ENCODE measurements at places on chromosomes 4 and X. TPM values are rescaled to one million over a fixed set of nuclear protein-coding genes. Genes with fewer than 3 reads are reported as not detected.

DMP1 gene
- not detected for total RNA-seq

GPR82 gene
- total RNA-seq = 0.31 TPM

SH3TC1 gene
- total RNA-seq = 70.3 TPM

DNA sequence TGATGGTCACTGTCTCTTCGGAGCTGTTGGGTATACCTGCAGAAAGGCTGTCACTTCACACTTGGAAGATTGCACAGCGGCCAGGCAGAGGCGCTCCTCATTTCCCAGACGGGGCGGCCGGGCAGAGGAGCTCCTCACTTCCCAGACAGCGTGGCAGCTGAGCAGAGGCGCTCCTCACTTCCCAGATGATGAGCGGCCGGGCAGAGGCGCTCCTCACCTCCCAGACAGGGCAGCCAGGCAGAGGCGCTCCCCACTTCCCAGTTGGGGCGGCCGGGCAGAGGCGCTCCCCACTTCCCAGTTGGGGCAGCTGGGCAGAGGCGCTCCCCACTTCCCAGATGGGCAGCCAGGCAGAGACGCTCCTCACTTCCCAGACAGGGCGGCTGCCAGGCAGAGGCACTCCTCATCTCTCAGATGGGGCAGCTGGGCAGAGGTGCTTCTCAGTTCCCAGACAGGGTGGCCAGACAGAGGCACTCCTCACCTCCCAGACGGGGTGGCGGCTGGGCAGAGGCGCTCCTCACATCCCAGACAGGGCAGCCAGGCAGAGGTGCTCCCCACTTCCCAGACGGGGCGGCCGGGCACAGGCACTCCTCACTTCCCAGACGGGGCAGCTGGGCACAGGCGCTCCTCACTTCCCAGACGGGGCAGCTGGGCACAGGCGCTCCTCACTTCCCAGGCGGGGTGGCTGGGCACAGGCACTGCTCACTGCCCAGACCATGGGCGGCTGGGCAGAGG, 18.8 kb downstream of the PABPC1L2B start:
- DNase-seq = no peak

- no peak for DNase-seq
Measured at GRCh38 chrX:19569121-19569805, 54.0 kb upstream of the MAP3K15 start.

Measured in omental fat pad (tissue), 4 donors.